Tracheal epithelial cell (primary cell): ENCODE measurements at places on chromosomes 5 and 9. TPM values are rescaled to one million over a fixed set of nuclear protein-coding genes. Genes with fewer than 3 reads are reported as not detected.

GAPVD1 gene
- total RNA-seq, result 37.6 and 61.6 TPM in 2 replicates

NR2F1 gene
- under 0.01 and 0.21 TPM in 2 replicates for total RNA-seq

TRIM32 gene
- 13.2 and 16.4 TPM in 2 replicates for total RNA-seq

PCDHAC2 gene
- 1.9 and 16.0 TPM in 2 replicates for total RNA-seq

CATSPER3 gene
- under 0.01 TPM in 1 of 2 replicates, not detected in the other for total RNA-seq

BTNL8 gene
- 0.24 TPM in 1 of 2 replicates, not detected in the other for total RNA-seq

ECM2 gene
- total RNA-seq, result 1.1 and 1.4 TPM in 2 replicates

FOXD4L5 gene
- total RNA-seq, result 0.24 TPM in 1 of 2 replicates, not detected in the other
